ENCODE measurements at places on chromosomes 3 and 15. TPM values are rescaled to one million over a fixed set of nuclear protein-coding genes. Genes with fewer than 3 reads are reported as not detected.

GRCh38 chr3:111803123-111803593 lies 55.9 kb upstream of the PHLDB2 start:
- DNase-seq: no peak

DNA sequence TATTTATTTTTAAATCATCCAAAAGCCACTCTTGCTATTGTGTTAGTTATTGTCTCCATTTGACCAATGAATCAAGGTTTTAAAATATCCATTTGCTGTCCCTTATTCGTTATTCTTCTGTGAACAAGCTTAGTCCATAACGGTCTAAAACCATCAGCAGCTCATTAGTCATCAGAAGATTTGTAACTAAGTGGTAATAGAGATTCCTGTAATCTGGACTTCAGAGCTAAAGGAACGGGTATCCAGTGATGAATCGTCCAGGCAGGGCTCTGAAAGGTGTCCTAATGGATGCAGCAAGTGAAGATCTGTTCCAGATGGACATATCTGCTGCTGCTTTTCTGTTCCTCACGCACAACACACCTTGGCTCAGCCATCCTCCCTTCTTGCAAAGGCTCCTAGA lies 362.7 kb upstream of the CFAP20DC start:
- no peak for DNase-seq

DNA sequence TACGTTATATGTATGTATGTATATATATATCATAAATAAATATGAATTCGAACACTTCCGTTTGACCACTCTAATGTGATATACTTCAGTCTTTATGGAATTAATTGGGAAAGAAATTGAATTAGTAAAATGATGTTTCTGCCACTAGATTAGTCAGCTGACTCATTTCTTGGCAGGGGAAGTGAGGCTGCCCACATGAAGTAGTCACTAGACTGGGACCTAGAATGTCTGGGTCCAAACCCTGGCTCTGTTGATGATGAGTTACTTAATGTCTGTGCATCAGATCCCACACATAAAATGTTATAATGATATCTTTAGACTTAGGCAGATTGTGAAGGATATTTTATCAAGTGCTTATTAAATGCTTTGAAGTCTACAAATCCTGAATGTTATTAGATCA lies 27.4 kb upstream of the ARL14 start:
- no peak for DNase-seq

The LTF gene
- 2.5 TPM for polyA plus RNA-seq

The ATP13A4 gene
- polyA plus RNA-seq: 1.3 TPM

The CHST2 gene
- 23.1 TPM for polyA plus RNA-seq

The LMAN1L gene
- polyA plus RNA-seq: not detected

The AGBL1 gene
- 0.13 TPM for polyA plus RNA-seq

GRCh38 chr3:46926039-46926438 lies 48.5 kb downstream of the PTH1R start:
- DNase-seq: no peak

GRCh38 chr15:67937153-67937761 lies 97.4 kb upstream of the RNU6-1 start:
- DNase-seq: no peak

The PROK2 gene
- not detected for polyA plus RNA-seq

- no peak for DNase-seq
Observed at GRCh38 chr3:127484601-127485388, 105.7 kb downstream of the TPRA1 start.

Data from left renal cortex interstitium (tissue), 4 donors.